CD4-positive, alpha-beta T cell (primary cell): ENCODE measurements at places on chromosomes 11 and 22.
A peak's percentile ranks its signal among the peaks of the same experiment; 100 is the strongest.

DNA sequence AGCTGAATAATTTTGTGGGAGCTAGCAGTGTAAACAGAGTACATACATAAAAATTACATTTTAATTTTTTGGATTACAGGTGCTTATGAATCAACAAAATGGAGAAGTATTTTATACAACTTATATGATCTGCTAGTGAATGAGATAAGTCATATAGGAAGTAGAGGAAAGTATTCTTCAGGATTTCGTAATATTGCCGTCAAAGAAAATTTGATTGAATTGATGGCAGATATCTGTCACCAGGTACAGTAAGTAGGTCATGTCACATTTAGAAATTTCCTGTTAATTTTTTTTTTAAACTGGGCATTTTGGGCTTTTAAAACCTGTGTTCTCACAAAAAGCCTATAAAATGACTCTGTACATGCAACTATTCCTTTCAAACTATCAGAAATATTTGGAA, 24.0 kb downstream of the ATM start:
- no peak for DNase-seq

GRCh38 chr11:126951465-126951864, 49.1 kb downstream of the KIRREL3 start:
- no peak for DNase-seq

DNA sequence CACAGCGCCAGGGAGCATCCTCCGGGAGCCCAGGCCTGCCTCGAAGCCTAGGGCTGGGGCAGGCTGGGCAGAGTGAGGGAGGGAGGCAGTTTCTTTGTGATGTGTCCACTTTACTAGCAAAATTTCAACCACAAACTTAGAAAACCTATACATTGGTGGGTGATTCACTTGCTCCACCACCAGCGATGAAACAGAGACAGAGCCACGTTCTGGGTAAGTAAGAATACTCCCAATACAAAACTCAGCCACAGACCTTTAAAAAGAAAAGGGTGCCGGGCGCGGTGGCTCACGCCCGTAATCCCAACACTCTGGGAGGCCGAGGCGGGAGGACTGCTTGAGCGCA, 22.3 kb downstream of the CDKN1C start:
- DNase-seq = no peak

DNA sequence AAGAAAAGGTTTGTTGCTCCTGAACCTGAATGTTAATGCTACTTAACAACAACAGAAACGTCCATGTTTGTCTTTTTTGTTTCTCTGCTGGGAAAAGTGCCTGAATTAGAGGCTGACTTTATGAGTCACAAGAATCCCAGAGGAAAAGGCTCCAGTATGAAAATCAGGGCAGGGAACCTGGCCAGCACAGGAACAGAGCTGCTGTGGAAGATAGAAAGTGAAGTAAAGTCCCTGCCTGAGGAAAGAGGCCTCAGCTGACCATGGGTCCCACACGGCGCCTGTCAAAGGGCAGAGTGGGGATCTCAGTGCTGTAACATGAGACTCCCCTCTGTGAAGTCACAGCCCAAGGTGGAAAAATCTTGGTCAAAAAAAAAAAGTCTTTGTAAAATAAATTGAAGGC, 632.3 kb upstream of the CCDC90B start:
- no peak for DNase-seq

- no peak for DNase-seq
Observed at GRCh38 chr11:76698321-76699043, 27.9 kb upstream of the LRRC32 start.

GRCh38 chr11:44525473-44526252, 39.8 kb upstream of the CD82 start:
- no peak for DNase-seq

DNA sequence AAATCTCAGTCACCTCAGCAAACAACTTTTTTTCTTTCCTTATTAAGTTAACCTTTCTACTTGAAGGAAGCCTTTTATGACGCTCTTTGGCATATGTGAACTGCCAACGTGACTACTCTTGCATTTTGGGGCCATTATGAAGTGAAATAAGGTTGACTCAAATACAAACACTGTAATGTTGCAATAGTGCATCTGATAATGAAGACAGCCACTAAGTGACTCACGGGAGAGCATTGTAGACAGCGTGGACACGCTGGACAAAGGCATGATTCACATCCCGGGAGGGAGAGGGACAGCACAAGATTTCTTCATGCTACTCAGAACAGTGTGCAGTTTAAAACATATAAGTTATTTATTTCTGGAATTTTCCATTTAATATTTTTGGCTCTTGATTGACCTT, 560.8 kb downstream of the ETS1 start:
- DNase-seq = no peak

GRCh38 chr11:102147015-102147414, 36.8 kb downstream of the YAP1 start:
- no peak for DNase-seq

GRCh38 chr11:45451766-45452440, 165.8 kb upstream of the SYT13 start:
- DNase-seq = no peak

- no peak for DNase-seq
Observed at GRCh38 chr11:126102436-126102981, 39.8 kb upstream of the CDON start.

GRCh38 chr22:19806213-19807160, 45.9 kb downstream of the TBX1 start:
- DNase-seq = no peak

- DNase-seq = peak; percentile 28
Observed at GRCh38 chr22:23219822-23220484, 39.6 kb downstream of the BCR start.

GRCh38 chr11:87894961-87895360, 280.3 kb downstream of the RAB38 start:
- DNase-seq = no peak
